ENCODE measurements at places on chromosomes 3 and 15. TPM values are rescaled to one million over a fixed set of nuclear protein-coding genes. Genes with fewer than 3 reads are reported as not detected.

GRCh38 chr15:93762036-93762435 lies 469.3 kb upstream of the MCTP2 start:
- H3K36me3 ChIP-seq, result no peaks in the 10 kb centered on the region
- DNase-seq, result no peak
- H3K27ac ChIP-seq, result no peak overlapping the region
- no peaks in the 10 kb centered on the region for H3K4me1 ChIP-seq
- no peaks in the 10 kb centered on the region for H3K27me3 ChIP-seq

DNA sequence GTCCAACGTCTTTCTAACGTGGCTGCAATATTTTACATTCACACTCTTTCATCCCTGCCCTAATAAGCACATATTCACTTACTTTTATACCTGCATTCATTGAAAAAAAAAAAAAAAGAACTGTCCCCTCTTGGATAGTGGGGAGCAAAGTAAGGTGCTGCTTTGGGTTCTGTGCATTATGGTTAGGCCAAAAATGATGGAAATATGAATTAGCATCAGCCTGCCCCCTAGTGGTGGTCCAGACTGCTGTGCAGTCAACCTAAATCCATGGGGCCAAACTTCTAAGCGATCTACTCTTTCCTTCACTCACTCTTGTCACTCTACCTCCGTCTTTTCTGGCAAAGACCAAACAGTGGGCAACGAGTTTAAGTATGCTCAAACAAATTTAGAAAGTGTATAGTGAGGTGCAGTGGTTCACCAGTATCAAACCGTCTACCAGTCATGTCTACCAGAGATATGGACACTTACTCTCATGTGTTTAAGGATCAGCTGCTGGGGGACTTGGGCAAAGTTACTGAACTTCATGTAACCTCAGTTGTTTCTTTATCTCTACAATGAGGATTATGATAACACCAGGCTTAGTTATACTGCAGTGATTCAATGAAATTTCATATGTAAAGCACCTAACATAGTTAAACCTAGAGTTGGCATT lies 61.5 kb upstream of the GRM7 start:
- no peak for DNase-seq
- no peaks in the 10 kb centered on the region for H3K36me3 ChIP-seq
- H3K27me3 ChIP-seq, result no peaks in the 10 kb centered on the region
- no peak overlapping the region for H3K27ac ChIP-seq
- H3K4me1 ChIP-seq, result no peaks in the 10 kb centered on the region

DNA sequence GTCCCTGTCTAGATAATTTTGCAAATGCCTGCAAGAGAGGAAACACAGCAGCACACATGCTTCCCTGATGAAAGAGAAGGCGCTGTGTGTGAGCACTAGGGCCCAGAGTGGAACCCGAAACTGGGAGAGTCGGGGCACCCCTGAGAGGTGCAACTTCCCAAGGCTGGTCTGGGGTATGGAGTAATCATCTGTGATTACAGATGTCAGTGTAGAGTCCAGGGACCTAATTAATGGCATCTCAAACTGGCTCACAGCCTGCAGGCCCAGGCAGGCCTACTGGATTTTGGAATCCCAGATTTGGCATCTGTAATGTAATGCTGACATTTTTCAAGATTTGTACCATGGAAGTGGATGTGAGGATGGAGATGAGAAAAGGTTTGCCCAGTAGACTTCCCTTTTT lies 29.4 kb downstream of the PGPEP1L start:
- H3K27me3 ChIP-seq, result no peaks in the 10 kb centered on the region
- H3K4me1 ChIP-seq, result peaks cover 5% of the 10 kb centered on the region
- H3K27ac ChIP-seq, result no peak overlapping the region
- DNase-seq, result no peak

Gene NDUFAF3
- total RNA-seq, result 85.6 TPM

DNA sequence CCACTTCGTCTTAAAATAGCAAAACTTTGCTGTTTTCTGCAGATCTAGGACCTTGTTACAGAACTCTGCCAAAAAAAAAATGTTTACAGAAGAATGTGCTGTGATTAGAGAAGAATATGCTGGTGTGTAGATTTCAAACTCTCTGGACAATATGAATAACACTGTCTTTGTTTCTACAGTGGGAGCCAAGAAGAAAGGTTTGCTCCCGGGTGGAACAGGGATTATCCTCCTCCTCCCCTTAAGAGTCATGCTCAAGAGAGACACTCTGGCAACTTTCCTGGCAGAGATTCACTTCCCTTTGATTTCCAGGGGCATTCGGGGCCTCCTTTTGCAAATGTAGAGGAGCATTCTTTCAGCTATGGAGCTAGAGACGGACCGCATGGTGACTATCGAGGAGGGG lies 27.3 kb downstream of the RBM6 start:
- no peak overlapping the region for H3K27ac ChIP-seq
- DNase-seq, result no peak
- H3K27me3 ChIP-seq, result no peaks in the 10 kb centered on the region
- H3K36me3 ChIP-seq, result peaks cover 34% of the 10 kb centered on the region

DNA sequence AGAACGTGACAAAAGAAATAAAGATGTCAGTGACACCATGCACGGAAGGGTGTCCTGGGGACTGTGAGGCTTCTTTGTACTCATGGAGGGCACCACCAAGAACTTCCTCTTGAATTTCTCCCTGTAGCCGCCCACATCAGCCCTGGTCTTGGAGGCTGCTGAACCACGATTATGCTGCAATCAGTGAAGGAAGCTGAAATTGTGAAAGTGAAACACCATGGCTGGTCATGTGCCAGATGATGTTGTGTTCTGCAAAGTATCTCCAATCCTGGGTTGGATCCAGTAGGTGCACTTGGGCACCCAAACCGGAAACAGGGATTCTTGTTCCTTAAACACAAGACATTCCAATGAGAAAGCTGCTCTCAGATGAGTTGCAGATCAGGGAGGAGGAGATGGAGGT lies 104.4 kb upstream of the GOLGA6L6 start:
- H3K4me3 ChIP-seq, result no peak overlapping the region
- DNase-seq, result peak; percentile 90
- H3K27me3 ChIP-seq, result peaks cover 13% of the 10 kb centered on the region

Gene ZSCAN29
- 24.3 TPM for total RNA-seq

Gene KCNMB2
- 0.56 TPM for total RNA-seq

- peaks cover 7% of the 10 kb centered on the region for H3K4me1 ChIP-seq
- no peak overlapping the region for H3K4me3 ChIP-seq
- no peak for DNase-seq
- H3K27me3 ChIP-seq, result no peaks in the 10 kb centered on the region
- H3K36me3 ChIP-seq, result no peaks in the 10 kb centered on the region
Observed at GRCh38 chr15:100737214-100737613, 134.8 kb downstream of the ASB7 start.

DNA sequence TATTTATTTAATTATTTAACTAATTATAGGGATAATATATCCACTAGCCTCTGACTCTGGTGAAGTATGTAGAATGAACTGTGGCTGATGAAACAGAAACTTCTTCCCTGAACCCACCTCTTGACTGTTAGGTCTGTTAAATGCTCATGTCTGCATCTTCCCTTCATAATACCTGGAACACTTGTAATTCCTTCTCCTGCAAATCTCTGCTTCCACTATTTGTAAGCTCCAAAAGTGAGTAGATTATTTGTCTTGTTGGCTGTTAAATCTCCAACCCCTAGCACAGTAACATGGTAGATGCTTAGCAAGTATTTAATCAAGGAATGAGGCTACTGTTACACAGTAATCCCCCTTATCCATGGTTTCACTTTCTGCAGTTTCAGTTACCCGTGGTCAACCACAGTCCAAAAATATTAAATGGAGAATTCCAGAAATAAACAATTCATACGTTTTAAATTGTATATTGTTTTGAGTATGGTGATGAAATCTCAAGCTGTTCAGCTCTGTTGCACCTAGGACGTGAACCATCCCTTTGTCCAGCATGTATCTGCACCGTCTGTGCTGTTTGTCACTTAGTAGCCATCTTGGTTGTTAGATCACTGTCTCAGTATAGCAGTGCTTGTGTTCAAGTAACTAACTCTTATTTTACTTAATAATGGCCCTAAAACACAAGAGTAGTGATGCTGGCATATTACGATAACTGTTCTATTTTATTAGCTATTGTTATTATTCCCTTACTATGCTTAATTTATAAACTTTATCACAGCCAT lies 5.7 kb downstream of the TTBK2 start:
- H3K4me3 ChIP-seq, result peak overlapping the region; percentile 15
- H3K27me3 ChIP-seq, result no peaks in the 10 kb centered on the region
- H3K36me3 ChIP-seq, result no peaks in the 10 kb centered on the region
- H3K27ac ChIP-seq, result no peak overlapping the region
- no peak for DNase-seq
- H3K4me1 ChIP-seq, result peaks cover 27% of the 10 kb centered on the region

GRCh38 chr15:67138891-67139855 lies 73.8 kb downstream of the SMAD3 start:
- peak overlapping the region; percentile 0 for H3K4me3 ChIP-seq
- peak overlapping the region; percentile 60 for H3K27ac ChIP-seq
- no peaks in the 10 kb centered on the region for H3K27me3 ChIP-seq
- peaks cover 84% of the 10 kb centered on the region for H3K4me1 ChIP-seq
- DNase-seq, result no peak
- no peaks in the 10 kb centered on the region for H3K36me3 ChIP-seq

Gene AQP9
- 60.3 TPM for total RNA-seq

GRCh38 chr15:40389824-40390595 lies 7.5 kb downstream of the KNSTRN start:
- no peaks in the 10 kb centered on the region for H3K27me3 ChIP-seq
- H3K4me1 ChIP-seq, result no peaks in the 10 kb centered on the region
- no peak overlapping the region for H3K4me3 ChIP-seq
- no peak for DNase-seq
- H3K36me3 ChIP-seq, result peaks cover 56% of the 10 kb centered on the region

Gene DLEC1
- 15.0 TPM for total RNA-seq

DNA sequence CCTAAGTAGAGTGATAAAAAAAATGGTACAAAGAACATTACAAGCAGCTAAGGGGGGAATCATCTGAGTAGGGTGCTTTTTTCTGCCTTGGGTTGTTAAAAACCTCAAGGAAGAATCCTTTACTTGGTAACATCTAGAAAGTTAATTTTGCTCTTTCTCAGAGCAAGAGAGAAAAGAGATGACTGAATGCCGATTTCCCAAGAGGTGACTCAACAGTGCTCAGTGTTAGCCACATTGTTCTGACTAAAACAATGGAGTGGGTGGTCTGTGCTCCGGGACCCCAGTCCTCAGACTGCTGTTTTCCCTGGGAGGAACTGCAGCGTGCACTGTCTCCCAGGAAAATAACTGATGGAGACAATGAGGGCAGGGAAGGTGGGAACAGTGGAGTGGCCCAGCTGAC lies 41.1 kb upstream of the RASGRP1 start:
- no peak overlapping the region for H3K27ac ChIP-seq
- no peaks in the 10 kb centered on the region for H3K4me1 ChIP-seq
- no peak for DNase-seq
- H3K4me3 ChIP-seq, result no peak overlapping the region
- H3K27me3 ChIP-seq, result no peaks in the 10 kb centered on the region

Gene PDHB
- 47.7 TPM for total RNA-seq

- H3K27ac ChIP-seq, result no peak overlapping the region
- no peaks in the 10 kb centered on the region for H3K4me1 ChIP-seq
- no peak overlapping the region for H3K4me3 ChIP-seq
- H3K36me3 ChIP-seq, result no peaks in the 10 kb centered on the region
- DNase-seq, result peak; percentile 8
Observed at GRCh38 chr3:138450181-138450580, 15.8 kb downstream of the ESYT3 start.

DNA sequence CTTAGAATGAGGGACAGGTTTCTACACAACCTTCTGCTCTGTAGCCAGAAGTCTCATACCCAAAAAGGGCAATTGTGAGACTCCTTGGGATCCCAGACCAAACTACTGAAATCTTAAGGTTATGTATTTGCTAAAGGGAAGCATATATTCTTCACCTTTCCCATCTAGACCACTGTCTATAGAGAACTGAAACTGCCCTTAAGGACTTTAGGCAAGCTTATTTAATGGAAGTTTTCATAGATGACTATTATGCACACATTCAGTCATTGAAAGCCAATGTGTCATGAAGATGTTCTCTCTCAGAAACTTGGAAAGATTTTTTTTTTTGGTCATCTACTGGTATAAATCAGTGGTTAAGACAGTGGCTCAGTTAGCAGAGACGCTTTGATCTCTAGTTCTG lies 365.3 kb downstream of the MCTP2 start:
- H3K4me1 ChIP-seq, result no peaks in the 10 kb centered on the region
- no peak for DNase-seq
- no peak overlapping the region for H3K4me3 ChIP-seq
- H3K27ac ChIP-seq, result no peak overlapping the region

- no peak for DNase-seq
- H3K27me3 ChIP-seq, result no peaks in the 10 kb centered on the region
- H3K4me1 ChIP-seq, result peaks cover under 1% of the 10 kb centered on the region
- no peak overlapping the region for H3K27ac ChIP-seq
- no peak overlapping the region for H3K4me3 ChIP-seq
Observed at GRCh38 chr3:107112356-107112755, 264.9 kb upstream of the CCDC54 start.

Gene NRROS
- 20.7 TPM for total RNA-seq

Gene FBXL22
- 1.4 TPM for total RNA-seq

GRCh38 chr15:99250001-99250400 lies 620 bp upstream of the TTC23 start:
- H3K4me1 ChIP-seq, result peaks cover 22% of the 10 kb centered on the region
- peak overlapping the region; percentile 70 for H3K27ac ChIP-seq
- no peaks in the 10 kb centered on the region for H3K36me3 ChIP-seq

Gene AGTR1
- 10.8 TPM for total RNA-seq

GRCh38 chr3:183629546-183630301 lies 5.7 kb upstream of the KLHL24 start:
- H3K27ac ChIP-seq, result peak overlapping the region; percentile 53
- H3K4me1 ChIP-seq, result peaks cover 13% of the 10 kb centered on the region
- DNase-seq, result peak; percentile 71
- H3K27me3 ChIP-seq, result no peaks in the 10 kb centered on the region
- no peaks in the 10 kb centered on the region for H3K36me3 ChIP-seq

Gene SLCO2A1
- total RNA-seq, result 204 TPM

- H3K36me3 ChIP-seq, result no peaks in the 10 kb centered on the region
- no peaks in the 10 kb centered on the region for H3K4me1 ChIP-seq
- H3K27ac ChIP-seq, result no peak overlapping the region
- DNase-seq, result no peak
- no peak overlapping the region for H3K4me3 ChIP-seq
Observed at GRCh38 chr15:31828594-31828993, 201.7 kb upstream of the CHRNA7 start.

- H3K27ac ChIP-seq, result no peak overlapping the region
- no peaks in the 10 kb centered on the region for H3K4me1 ChIP-seq
- H3K36me3 ChIP-seq, result no peaks in the 10 kb centered on the region
- no peak for DNase-seq
Observed at GRCh38 chr15:22240403-22240802, 160.1 kb downstream of the OR4M2 start.

Gene COPG1
- 150 TPM for total RNA-seq
